ENCODE measurements at places on chromosomes 13 and 19. TPM values are rescaled to one million over a fixed set of nuclear protein-coding genes. Genes with fewer than 3 reads are reported as not detected.

The FFAR2 gene
- total RNA-seq: not detected

The PSPN gene
- 1.6 TPM for total RNA-seq

DNA sequence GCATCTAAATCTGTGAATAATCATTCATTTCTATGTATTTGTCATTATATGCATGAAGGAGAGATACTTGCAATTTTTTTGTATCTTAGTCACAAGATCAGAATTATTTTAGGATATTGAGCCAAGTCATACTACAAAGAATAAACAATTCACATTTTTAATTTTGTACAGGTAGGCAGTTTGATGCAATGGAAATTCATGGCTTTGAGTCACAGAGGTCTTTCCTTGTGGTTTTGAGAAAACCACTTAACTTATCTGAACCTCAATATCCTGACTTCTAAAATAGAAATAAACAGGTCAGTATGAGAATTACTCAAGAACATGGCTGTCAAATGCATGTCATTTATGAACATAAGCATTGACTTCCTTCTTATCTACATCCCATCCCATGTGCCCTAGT, 221.4 kb upstream of the SLC10A2 start:
- no peaks in the 10 kb centered on the region for H3K4me1 ChIP-seq
- no peak for DNase-seq
- no peak overlapping the region for H3K4me3 ChIP-seq
- H3K27ac ChIP-seq: no peak overlapping the region
- H3K27me3 ChIP-seq: no peaks in the 10 kb centered on the region

DNA sequence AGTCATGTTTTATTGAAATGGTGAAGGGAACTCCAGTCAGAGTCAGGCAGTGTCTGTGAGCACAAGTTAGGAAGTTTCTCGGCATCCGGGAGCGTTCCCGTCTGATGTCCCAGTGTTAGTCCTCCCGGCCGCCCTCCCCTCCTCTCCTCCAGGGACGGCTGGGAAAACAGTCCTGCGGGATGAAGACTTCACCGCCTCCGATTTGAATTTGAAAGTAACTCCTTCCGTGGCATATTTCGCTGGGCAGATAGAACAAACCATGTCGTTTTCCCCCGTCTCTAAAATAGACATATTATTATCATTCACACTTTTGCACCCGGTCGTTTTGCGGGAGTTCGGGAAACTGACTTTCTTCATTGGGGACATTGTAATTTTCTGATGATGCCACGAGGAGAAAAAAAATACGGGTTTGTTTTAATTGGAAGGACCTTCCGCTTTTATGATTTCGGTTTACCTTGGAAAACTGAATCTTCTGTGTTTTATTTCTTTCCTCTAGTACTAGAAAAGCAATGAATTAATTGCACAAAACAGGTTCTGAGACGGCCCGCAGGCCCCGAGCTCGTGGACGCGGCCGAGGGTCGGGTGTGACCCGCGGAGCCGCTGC, 76.6 kb downstream of the ZIC5 start:
- peak overlapping the region; percentile 59 for H3K4me3 ChIP-seq
- no peak overlapping the region for H3K27ac ChIP-seq
- peaks cover 9% of the 10 kb centered on the region for H3K4me1 ChIP-seq
- peaks cover 36% of the 10 kb centered on the region for H3K27me3 ChIP-seq

- H3K4me3 ChIP-seq: no peak overlapping the region
- H3K27me3 ChIP-seq: no peaks in the 10 kb centered on the region
- H3K36me3 ChIP-seq: no peaks in the 10 kb centered on the region
- no peak for DNase-seq
Measured at GRCh38 chr13:109209526-109209925, 576.9 kb downstream of the IRS2 start.
